ENCODE measurements at places on chromosomes 5 and 9.

GRCh38 chr5:92421942-92422341 is 1038.8 kb upstream of the ARRDC3 start:
- DNase-seq, result no peak

- DNase-seq, result no peak
Observed at GRCh38 chr5:100600298-100600994, 65.3 kb downstream of the FAM174A start.

- DNase-seq, result peak; percentile 81
Observed at GRCh38 chr5:136375920-136376319, 10.6 kb upstream of the TRPC7 start.

GRCh38 chr5:43215073-43215631 is 23.1 kb downstream of the NIM1K start:
- DNase-seq, result peak; percentile 68

GRCh38 chr5:161134956-161135355 is 282.9 kb upstream of the ATP10B start:
- no peak for DNase-seq

DNA sequence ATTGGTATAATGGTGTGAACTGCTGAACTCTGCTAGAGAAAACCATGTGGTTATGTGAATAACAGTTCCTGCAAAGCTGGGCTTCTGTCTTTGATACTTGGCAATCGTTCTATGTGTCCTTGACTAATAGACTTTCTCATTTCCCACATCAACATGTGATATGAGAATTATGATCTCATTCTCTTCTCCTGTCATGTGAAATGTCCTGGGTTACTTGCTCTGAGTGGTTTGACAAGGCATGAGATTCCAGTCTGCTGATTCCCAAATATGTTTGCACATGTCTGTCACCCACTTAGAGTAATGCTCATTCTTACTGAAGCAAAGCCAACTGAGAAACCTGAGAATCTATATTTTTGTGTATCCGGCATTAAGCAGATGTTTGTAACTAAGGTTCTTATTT is 141.2 kb downstream of the PARP8 start:
- DNase-seq, result no peak

DNA sequence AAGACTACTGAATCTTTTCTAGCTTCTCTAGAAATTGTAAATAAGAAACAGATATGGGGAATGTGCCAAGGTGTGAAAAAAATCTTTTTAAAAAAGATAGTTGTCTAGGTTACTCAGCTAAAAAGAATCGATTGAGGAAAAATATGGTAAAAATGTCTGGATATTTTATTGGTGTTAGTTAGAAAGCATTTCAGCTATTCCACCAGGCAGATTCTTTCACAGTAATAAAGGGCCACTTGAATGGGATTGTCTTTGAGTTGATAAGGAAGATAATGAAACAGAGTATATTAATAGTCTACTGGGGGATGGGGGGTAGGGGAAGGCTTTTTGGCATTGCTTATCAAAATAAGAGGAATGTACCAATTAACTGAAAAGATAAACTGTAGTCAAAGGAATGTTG is 51.9 kb downstream of the SLIT3 start:
- no peak for DNase-seq

DNA sequence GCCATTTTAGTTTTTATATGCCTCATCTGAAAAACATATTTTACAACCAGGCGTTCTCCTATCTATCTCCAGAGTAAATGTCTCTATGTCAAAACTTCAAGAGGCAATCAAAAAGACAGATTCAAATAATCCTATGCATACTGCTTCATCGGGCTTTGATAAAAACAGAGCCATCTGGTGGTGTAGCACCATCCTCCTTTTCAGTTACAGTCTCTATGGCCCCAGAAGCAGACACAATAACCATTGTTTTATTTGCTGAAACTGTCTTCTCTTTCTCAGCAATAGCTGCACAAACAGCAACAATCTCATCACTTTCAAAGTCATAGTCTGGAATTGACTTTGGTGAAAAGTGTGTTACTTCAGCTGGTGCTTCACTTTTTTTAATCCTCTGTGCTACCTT is 36.3 kb downstream of the PTGER4 start:
- no peak for DNase-seq

GRCh38 chr5:120806202-120806601 is 342.1 kb downstream of the PRR16 start:
- DNase-seq, result no peak

DNA sequence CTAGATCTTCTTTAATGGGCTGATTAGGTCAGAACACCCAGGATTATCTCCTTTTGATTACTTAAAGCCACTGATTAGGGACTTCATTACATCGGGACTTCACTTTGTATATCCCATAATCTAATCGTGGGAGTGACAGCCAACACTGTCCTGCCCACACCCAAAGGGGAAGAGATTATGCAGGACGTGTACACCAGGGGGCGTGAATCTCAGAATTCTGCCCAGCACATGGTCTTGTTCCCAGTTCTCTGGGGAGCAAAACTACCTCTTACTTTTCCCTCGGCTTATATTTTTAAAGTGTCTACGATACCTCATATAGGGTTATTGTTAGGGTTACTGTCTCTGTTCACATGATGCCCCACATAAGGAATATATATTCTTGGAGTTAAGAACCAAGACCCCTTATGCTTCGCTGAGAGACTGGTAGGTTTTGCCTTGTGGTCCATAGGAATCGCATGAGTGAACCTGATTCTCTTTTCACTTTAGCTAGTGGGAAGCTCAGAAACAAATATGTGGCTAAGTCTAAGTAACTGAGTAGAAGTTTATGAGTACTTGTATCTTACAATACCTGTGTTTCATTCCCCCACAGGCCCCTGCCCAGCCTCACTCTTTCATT is 192.7 kb downstream of the GNA14 start:
- no peak for DNase-seq

DNA sequence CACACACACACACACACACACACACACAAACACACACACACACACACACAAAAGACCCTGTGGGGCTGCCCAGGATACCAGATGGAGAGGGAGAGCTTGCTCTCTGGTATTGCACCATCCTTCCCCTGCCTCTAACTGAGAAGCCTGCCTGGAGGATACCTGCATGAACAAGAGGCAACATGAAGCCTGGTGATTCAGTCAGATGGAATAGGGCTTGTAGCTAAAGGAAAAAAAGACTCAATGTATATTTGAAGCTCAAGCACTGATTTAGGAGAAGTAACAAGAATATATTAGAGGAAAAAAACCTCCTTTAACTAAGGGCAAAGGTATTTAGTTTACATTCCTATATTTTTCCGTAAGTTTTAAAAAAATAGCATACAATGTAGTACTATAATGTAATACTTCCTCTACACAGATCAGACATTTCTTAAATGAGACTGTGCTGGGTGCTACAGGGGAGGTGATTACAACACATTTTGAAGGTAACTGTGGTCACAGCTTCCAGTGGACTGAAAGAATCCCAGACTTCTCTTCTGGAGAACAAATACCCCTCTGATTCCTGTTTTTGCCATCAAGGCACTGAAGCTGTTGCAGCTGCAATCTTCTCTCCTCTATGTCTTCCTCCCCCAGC is 169.3 kb downstream of the DCP2 start:
- no peak for DNase-seq

- no peak for DNase-seq
Observed at GRCh38 chr9:80964374-80964773, 725.0 kb downstream of the TLE1 start.

GRCh38 chr5:37774912-37775483 is 64.8 kb downstream of the GDNF start:
- DNase-seq, result no peak

DNA sequence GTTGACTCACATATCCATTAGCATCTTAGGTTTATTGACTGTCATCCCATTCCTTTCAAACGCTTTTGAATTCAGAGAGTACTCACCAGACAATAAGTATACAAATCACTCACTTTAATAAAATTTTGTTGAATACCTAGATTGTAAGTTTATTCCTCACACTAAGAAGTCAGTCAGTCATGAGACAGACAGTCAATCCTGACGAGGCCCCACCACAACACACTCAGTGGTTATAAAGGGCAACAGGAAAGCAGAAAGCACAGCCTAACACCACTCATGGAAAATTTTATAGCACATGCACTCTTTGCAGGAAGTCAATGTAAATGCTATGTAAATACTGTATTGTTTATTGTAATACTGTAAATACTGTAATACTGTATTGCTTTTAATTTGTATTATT is 176.3 kb upstream of the PTGER4 start:
- DNase-seq, result no peak

DNA sequence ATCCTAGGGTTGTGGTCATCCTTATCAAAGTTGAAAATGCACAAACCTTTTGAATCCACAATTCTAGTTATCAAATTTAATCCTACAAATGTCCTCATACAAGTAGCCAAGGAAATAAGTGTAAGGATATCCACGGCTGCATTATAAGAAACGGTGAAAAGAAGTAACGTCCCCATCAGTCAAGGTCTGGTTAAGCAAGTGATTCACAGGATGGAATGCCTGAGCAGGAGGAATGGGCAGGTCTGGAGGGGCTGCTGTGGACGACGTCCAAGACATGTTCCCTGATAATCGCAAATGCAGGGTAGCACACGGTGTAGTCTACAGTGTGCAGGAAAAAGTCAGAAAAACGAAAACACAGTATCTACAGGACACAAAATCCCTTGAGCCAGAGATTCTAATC is 118.6 kb downstream of the ADAMTS2 start:
- DNase-seq, result no peak

DNA sequence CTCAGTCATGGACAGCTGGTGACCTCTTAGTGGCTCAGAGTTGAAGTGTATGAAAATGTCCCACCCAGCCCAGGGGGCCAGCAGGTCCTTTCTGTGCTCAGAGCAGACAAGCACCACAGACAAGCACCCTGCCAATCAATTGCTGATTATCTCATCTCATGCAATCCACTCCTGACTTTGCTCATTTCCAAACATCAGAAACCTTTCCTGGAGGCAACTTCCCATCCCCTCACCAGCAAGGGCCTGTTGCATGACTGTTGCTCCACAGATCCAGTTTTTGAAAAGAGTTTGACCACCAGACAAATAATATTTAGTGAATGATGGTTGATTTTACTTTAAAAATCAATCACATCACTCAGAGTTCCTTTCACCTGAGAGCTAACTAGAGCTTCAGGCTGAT is 397.3 kb upstream of the KLF4 start:
- no peak for DNase-seq

DNA sequence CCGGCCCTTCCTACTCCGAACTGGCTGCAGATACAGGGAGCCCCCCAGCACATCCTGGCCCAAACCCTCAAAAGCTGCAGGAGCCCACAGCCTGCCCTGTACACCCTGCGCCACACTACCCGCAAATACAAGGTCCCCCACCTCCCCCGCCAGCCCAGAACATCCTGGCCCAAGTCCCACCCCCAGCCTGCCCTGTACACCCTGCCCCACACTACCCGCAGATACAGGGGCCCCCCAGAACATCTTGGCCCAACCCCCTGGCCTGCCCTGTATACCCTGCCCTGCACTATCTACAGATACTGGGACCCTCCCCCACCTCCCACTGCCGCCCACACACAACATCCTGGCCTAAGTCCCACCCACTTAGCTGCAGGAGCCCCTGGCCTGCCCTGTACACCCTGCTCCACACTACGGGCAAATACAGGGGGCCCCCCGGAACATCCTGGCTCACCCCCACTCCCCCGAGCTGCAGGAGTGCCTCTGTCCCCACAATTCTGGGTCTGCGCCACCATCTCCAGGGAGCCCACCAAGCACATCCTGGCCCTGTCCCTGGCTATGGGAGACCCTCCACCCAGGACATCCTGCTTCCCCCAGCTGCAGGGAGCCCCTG is 8.3 kb downstream of the LPCAT1 start:
- no peak for DNase-seq

GRCh38 chr9:81560851-81561732 is 128.3 kb downstream of the TLE1 start:
- no peak for DNase-seq

DNA sequence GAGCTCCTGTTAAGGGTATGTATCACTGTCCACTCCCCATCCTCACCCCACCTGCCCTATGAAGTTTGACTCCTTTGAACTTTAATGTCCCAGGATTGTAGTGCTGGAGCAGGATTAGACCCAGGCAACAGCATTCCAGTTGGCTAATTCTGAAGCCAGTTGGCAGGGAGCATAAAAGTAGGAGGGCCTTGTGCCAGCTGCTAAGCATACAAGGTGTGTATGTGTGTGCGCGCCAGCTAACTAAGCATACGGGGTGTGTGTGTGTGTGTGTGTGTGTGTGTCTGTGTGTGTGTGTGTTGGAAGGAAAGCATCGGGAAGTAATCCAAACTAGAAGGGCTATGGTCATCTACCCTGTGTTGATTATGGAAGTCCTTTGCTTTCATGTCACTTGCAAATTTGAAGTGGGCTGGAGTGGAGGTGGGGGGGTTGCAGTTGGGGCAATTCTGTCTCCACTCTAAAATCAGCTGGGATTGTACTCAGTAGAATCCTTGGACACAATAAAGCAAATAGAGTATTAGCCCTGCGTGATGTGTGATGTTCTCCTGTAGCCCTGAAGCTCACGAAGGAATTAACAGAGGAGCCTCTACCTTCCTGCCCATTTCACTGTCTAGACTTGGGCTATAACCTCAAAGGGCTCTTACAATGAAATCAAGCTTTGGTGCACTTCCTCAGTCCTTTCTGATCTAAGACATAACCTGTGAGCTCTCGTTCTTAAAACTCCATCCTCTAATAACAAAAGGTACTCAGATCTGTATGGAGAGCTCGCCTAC is 26.9 kb downstream of the HMGCR start:
- no peak for DNase-seq

DNA sequence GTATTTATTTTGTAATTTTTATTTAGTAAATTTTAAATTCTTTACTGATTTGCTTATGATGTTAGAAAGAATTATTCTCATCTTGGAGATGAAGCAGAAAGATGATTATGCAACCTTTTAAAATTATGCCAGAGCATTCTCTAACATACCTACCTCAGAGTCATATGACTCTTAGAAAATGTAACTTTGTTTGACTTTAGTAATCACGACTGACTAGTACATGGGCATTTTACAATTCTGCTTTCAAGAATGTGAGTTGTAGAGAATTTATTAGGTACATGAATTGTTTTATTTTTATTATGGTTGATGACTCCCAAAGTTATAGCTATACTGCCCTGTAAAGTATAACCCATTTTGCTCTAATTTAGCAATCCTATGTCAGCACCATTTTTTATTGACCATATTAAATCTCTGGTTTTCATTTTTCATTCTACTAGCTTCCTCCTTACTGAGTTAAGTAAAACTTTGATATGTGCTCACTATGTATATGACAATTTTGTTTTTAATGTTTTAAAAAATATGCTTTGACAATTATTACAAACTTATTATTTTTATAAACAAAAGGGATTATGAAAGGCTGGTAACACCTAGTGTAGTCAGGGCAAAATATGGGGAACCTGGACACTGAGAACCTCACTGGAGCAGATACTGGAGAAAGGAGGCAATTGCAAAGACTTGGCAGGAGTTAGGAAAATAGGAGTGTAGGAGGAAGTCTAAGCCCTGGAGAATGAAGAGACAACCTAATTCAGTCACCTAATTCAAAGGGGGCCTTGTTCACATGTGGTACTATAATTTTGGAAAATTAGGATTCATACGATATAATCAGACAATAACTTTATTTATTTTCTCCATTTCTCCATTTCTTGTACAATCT is 249.7 kb upstream of the DAB2 start:
- no peak for DNase-seq

- no peak for DNase-seq
Observed at GRCh38 chr5:158276692-158277091, 417.7 kb upstream of the CLINT1 start.
